ENCODE measurements at places on chromosomes 3 and 15.

DNA sequence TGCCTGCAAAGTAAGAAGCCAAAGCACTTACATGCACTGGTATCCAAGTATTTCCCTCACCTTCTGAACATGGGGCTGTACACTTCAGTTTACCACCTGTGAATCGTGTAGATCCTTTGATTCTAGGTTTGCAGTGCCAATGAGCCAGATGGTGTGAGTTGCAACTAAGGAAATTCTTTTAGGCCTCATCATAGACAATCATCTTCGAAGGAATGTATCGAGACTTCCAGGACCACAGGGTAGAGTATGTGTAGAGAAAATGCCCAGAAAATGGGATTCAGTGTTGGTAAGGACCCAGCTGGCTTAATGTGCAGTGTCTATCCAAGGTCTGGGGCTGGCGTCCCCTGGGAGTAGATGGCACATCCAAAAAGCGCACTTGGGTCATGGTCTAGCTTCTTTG is 323.2 kb upstream of the TPM1 start:
- DNase-seq, result no peak

DNA sequence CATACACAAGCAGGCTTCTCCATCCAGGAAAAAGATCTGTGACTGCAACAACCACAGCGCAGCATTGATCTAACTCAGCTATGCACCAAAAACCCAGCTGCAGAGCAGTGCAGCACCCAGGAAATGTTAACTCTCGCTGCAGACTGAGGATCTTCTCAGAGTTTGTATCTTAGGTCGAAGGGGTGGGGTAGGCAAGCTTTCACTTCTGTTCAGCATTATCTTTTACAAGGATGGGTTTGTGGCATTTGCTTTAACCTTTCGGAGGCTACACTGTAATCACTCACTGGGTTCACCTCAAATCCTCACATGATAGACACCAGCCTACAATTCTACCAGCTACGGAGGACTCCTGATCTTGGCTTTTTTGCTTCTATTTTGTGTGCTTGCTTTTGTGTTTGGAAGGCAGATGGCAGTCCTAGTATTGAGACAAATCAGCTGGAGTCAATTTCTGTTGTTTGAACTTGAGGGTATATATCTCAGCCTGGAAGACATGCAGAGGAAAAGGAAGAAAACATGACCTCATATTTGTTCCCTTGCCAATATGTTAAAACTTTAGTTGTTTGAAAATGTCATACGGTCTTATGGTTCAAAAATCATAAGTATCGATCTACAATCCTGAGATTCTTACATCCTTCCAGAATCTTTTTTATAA is 25.2 kb downstream of the LRRK1 start:
- no peak for DNase-seq

DNA sequence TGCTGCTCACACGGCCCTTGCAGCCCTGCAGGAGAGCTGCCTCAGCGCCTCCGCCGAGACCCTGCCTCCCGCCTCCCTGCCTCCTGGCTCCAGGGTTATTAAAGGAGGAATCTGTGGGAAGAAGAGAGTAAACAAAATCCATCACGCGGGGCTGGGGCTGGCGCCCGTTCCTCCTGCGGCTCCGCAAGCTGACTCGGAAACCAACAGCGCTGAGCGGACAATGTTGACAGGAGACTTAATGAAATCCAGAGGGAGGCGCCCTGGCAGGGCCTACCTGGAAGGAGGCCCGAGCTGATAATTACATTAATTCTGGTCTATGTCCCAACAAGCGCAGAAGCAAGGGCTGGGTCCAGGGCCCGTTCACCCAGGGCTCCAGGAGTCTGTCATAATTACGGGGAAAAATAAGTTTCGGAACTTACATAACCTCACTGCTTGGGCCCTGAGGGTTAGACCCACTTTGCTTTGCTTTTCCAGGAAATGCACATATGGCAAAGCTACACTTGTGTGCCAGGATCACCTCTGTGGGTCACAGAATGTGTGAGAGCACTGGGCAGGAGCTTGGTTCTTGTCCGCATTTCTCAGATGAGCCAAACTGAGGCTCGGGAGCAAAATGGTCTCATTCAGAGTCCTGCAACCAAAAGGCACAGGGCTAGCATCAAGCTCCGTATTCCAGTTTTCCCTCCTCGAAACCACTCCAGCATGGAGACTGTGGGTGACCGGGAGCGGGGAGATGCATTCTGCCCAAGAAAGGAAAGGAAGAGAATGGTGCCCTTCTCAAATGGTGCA is 43.8 kb upstream of the SLC6A6 start:
- no peak for DNase-seq

GRCh38 chr3:71524672-71525071 is 58.9 kb downstream of the FOXP1 start:
- DNase-seq, result no peak
